Uterus (tissue), 4 donors: ENCODE measurements at places on chromosomes 3 and 15. TPM values are rescaled to one million over a fixed set of nuclear protein-coding genes. Genes with fewer than 3 reads are reported as not detected.

NDUFB4 gene
- 203 TPM for total RNA-seq

GRCh38 chr3:48492461-48493202 lies 11.3 kb downstream of the SHISA5 start:
- H3K27me3 ChIP-seq, result no peaks in the 10 kb centered on the region
- H3K36me3 ChIP-seq, result no peaks in the 10 kb centered on the region
- H3K27ac ChIP-seq, result no peak overlapping the region
- no peak for DNase-seq
- H3K4me1 ChIP-seq, result no peaks in the 10 kb centered on the region

DNA sequence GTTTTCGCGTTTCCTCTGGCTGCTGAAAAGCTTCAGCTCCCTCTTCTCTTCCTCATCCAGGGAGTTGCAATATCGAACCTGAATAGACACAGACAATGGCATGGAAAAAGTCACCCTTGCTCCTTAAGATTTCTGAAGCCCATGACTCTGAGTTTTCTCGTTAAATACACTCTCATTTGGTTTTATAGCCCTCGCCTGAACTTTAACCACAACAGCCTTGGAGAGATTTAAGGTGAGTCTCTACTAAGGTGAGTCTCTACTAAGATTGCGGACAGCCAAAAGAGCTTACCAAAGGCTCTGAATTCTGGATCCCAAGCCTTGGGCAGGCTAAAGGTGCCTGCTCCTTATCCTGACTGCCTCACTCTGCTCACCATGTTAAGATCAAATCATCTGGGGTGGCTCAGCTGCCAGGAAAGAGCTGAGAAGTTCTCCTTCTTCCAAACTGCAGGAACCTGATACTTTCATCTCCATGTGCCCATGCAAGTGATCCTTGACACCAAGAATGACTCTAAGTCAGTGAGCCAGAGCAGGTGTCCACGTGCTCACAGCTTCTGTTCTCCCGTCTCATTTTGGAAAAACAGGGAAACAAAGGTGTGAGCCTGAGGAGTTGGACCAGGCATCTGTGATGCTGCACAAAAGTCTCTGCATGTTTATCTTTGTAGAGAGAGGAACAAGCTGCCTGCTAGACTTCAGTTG lies 65.1 kb downstream of the PRICKLE2 start:
- H3K36me3 ChIP-seq, result no peaks in the 10 kb centered on the region
- no peak overlapping the region for H3K27ac ChIP-seq
- H3K4me3 ChIP-seq, result no peak overlapping the region
- no peaks in the 10 kb centered on the region for H3K27me3 ChIP-seq
- DNase-seq, result no peak

ADPRH gene
- 2.6 TPM for total RNA-seq

HYAL1 gene
- total RNA-seq, result 30.5 TPM

DNA sequence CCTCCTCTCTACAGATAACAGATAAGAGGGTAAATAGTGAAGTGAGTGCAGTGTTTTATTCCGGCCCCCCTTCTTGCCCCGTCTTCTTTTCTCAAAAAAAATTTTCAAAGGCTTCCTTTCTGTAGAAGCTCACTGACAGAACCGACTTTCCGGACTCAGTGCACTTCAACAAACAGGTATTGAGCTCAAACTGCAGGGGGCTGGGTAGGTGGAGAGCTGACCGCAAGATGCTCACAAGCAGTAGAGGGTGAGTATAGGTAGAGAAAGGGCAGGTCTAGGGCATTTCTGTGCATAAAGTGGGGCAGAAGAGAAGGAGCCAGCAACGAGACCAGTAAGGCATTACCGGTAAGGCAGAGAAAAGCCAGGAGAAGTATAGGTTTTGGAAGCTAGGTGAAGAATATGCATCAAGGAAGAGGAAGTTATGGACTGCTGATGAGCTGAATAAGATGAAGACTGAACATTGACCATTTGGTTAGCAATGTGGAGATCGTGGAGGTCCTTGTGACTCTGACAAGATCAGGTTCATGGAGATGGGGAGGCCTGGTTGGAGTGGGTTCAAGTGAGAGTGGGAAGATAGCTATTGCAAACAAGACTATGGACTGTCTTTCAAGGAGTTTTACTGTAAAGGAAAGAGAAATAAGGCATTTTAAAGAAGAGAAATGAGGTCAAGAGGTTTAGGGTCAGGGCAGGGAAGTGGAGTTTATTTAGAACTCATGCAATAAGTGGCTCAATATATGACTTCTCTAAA lies 97.4 kb downstream of the ST6GAL1 start:
- no peaks in the 10 kb centered on the region for H3K4me1 ChIP-seq
- H3K27ac ChIP-seq, result no peak overlapping the region
- H3K36me3 ChIP-seq, result no peaks in the 10 kb centered on the region
- no peaks in the 10 kb centered on the region for H3K27me3 ChIP-seq
- DNase-seq, result no peak

DNA sequence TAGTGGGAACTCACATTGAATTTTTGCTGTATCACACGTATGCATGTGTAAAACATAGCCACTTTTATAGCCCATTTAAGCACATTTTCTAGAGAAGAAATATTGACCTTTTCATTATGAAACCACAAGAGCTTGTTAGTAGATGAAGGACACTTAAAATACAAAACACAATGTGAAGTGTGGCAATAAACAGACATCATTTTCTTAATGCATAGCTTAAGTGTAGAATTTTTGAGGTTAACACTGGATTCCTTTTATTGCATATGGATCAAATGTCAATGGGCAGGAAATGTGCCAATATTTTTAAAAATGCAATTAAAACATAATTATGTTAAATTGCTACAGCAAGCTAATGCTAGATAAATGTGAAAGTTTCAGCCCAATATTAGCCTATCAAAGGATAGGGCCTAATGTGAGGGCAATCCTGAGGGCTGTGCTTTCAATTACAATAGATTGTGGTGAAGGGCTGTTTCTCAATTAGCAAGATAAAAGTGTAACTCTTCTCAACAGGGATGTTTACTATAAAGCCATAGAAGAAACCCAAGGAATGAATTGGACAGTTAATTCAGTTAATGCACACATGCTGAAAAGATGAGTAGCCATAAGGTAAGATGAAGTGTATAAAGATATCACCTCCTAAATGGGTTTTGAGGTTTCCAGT lies 489.0 kb upstream of the CDIN1 start:
- H3K27ac ChIP-seq, result no peak overlapping the region
- H3K4me1 ChIP-seq, result no peaks in the 10 kb centered on the region
- DNase-seq, result no peak
- no peaks in the 10 kb centered on the region for H3K36me3 ChIP-seq
- no peak overlapping the region for H3K4me3 ChIP-seq

GRCh38 chr15:101378171-101378755 lies 83.2 kb upstream of the SNRPA1 start:
- no peak overlapping the region for H3K4me3 ChIP-seq
- no peak for DNase-seq
- no peak overlapping the region for H3K27ac ChIP-seq
- H3K27me3 ChIP-seq, result no peaks in the 10 kb centered on the region
- H3K4me1 ChIP-seq, result no peaks in the 10 kb centered on the region
- no peaks in the 10 kb centered on the region for H3K36me3 ChIP-seq

KNSTRN gene
- total RNA-seq, result 23.5 TPM

PLA1A gene
- total RNA-seq, result 37.1 TPM

ELL3 gene
- total RNA-seq, result not detected

- DNase-seq, result no peak
- H3K4me3 ChIP-seq, result no peak overlapping the region
- no peak overlapping the region for H3K27ac ChIP-seq
- no peaks in the 10 kb centered on the region for H3K36me3 ChIP-seq
Measured at GRCh38 chr15:55016225-55016624, 180.5 kb downstream of the RSL24D1 start.

DNA sequence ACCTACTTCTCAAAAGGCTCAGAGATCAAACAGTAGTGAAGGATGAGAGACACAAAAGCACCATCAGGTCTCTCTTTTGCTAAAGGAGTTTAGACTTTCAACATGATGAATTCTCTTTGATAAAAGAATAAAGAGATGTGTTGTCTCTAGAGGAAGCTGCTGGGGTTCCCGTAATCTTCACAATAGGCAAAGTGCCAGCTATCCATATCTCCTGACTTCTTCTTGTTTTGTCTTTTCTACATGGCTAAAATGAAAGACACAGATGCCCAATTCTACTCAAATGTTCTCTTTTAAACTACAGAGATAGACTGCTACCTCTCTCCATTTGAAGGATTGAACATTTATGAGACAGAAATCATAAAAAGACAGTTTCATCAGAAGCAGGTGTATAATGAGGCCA lies 38.4 kb upstream of the TUSC7 start:
- H3K4me3 ChIP-seq, result no peak overlapping the region
- H3K4me1 ChIP-seq, result no peaks in the 10 kb centered on the region
- no peak for DNase-seq
- H3K27ac ChIP-seq, result no peak overlapping the region
- no peaks in the 10 kb centered on the region for H3K27me3 ChIP-seq

SLC22A14 gene
- not detected for total RNA-seq

DNA sequence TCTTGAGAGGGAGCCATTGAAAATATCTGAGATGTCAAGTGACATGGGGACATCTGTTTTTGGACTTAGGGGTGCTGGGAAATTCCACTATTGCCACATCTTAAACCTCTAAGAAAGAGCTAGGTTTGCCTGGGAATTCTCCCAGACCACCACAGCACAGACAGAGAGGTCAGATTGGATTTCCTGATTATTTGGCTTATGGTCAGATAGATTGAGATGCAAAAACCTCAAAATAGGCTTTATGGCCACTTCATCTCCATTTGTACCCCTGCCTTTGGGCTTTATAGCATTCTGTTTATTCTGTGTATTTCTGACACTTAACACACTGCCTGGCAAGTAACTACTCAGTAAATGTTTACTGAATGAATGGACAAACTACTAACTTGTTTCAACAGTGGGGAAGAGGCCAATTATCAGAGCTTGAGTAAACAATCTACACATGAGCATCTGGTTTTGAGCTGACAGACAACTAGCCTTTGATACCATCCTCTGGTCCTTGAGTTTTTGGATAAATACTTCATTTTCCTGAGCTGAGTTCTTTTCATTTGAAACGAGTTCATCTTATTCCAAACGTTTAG lies 81.8 kb downstream of the TP63 start:
- no peaks in the 10 kb centered on the region for H3K27me3 ChIP-seq
- H3K4me3 ChIP-seq, result no peak overlapping the region
- H3K36me3 ChIP-seq, result no peaks in the 10 kb centered on the region
- no peak for DNase-seq
- no peaks in the 10 kb centered on the region for H3K4me1 ChIP-seq
- H3K27ac ChIP-seq, result no peak overlapping the region

A4GNT gene
- not detected for total RNA-seq

ADGRG7 gene
- total RNA-seq, result not detected

MORC1 gene
- not detected for total RNA-seq

DNA sequence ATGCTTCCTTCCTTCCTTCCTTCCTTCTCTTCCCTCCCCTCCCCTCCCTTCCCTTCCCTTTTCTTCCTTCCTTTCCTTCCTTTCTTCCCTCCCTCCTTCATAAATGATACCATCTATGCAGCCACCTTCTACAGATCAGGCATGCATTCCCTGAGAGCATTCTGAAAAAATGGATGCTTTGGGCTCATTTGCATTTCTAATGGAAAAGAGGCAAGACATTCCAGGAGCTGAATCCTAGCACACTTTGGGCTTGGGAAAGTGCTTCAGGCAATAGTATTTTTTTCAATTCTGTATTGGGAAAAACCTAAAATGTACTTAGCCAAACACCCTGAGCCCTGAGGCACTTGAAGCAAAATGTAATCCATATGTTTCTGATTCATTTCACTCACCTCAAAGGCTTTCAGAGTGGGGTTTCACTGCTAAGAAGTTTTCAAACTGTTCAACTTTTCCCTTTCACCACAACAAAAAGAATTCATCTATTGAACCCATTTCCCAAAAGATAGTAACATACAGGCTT lies 220.1 kb upstream of the RORA start:
- H3K4me1 ChIP-seq, result no peaks in the 10 kb centered on the region
- no peaks in the 10 kb centered on the region for H3K27me3 ChIP-seq
- H3K36me3 ChIP-seq, result no peaks in the 10 kb centered on the region
- H3K4me3 ChIP-seq, result no peak overlapping the region

DNA sequence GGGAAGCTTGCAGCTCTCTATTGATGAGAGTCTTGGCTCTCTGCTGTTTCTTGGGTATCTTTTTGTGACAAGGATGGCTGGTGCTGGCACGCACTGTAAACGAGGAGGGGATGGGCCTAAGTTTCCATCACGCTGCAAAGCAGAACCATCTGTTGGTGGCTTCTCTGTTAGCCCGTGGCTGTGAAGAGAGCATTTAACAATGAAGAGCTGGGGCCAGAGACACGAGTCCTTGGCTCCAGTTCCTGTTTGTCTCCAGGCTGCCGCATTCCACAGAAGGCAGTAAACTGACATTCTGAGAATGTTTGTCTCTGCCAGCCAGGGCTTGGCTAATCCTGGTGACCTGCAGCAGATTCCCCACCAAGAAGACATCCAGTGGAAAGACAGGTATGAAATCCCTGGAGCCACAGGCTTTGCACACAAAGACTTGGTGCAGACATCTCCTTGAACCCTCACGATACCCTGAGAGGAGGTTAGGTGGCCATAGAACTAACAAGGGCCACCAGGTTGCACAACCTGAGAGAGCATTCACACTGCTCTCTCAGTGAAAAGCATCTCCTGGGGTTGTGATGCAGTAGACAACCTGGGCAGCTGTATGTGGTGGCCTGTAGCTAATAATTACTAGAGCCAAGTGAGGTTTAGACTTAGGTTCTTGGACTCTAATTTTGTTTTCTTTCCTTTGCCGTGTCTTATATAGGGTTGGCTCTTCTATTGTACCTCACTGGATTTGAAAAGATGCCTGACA lies 130.9 kb downstream of the ASB7 start:
- no peak for DNase-seq
- H3K4me1 ChIP-seq, result no peaks in the 10 kb centered on the region
- no peaks in the 10 kb centered on the region for H3K27me3 ChIP-seq
- no peaks in the 10 kb centered on the region for H3K36me3 ChIP-seq
- H3K4me3 ChIP-seq, result no peak overlapping the region

PLOD2 gene
- 61.4 TPM for total RNA-seq

DNA sequence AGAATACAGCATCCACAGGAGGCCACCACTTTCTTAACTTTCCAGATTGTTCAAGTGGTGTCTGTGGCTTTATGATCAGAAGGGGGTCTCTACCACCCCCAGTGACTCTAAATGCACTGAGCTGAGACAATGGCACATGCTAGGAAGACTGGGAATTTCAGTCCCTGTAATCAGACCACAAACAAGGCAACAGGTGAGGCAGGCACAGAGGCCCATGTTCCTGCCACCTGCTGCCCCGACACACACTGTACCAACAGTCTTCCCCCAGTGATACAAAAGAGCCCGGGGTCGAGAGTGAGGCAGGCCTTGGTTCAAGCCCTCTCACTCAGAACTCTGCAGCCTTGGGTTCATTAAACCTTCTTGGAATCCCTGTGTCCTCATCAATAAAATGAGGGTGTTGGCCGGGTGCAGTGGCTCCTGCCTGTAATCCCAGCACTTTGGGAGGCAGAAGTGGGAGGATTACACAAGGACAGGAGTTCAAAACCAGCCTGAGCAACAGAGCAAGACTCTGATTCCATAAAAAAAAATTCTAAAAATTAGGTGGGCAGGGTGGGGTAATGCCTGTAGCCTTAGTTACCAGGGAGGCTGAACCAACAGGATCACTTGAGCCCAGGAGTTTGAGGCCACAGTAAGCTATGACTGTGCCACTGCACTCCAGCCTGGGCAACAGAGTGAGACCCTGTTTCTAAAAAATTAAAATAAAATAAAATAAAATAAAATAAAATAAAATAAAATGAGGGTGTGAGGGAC lies 55.8 kb downstream of the ADCY5 start:
- no peak overlapping the region for H3K4me3 ChIP-seq
- no peak for DNase-seq
- H3K27me3 ChIP-seq, result no peaks in the 10 kb centered on the region
- H3K4me1 ChIP-seq, result peaks cover 22% of the 10 kb centered on the region
